Activated CD4-positive, CD25-positive, alpha-beta regulatory T cell treated with anti-CD3 and anti-CD28 coated beads, Interleukin-2, amount 50 U/mL, for 72 hours (primary cell): ENCODE measurements at places on chromosomes 12 and 14.

- DNase-seq: no peak
These were observed 6.9 kb downstream of the FAM186B start for GRCh38 chr12:49598527-49598926.

DNA sequence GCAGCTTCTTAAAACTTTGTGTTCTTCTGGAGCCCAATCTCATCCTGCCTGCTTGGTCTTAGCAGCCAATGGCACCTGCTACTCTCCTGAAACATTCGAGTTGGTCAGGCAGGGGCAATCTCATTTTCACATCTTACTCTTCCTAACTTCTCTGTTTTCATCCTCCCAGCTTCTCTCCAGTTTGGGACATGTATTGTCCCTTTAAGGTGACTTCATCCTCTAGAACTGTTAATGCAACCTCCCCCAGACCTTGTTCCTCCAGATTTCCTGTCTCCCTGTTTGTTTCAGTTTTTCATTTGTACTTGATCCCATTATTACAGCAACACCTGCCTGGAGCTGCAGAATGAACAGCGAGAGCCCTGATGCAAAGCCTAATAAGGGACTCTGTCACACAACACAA lies 31.3 kb downstream of the SERPINA11 start:
- no peak for DNase-seq

DNA sequence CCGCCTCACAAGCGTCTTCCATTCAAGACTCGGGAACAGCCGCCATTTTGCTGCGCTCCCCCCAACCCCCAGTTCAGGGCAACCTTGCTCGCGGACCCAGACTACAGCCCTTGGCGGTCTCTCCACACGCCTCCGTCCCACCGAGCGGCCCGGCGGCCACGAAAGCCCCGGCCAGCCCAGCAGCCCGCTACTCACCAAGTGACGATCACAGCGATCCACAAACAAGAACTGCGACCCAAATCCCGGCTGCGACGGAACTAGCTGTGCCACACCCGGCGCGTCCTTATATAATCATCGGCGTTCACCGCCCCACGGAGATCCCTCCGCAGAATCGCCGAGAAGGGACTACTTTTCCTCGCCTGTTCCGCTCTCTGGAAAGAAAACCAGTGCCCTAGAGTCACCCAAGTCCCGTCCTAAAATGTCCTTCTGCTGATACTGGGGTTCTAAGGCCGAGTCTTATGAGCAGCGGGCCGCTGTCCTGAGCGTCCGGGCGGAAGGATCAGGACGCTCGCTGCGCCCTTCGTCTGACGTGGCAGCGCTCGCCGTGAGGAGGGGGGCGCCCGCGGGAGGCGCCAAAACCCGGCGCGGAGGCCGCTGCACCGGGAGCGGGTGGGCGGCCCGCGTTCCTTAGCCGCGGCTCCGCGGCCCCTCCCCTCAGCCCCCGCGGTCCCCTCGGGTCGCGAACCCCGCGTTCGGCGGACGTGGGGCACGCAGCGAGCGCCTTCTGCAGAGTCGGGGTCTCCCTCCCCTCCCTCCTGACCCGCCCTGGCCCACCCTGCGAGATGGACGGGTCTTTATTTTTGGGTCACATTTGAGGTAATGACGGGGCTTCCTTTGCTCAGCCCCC lies at the start of gene UBC:
Gene UBC (minus strand): TSS at position 259 of the 847 bp plus-strand sequence. CDS start 879 bp downstream, outside the sequence.
- peak; percentile 88 for DNase-seq

- no peak for DNase-seq
These were observed 1.2 kb downstream of the ADAMTS20 start for GRCh38 chr12:43550831-43551271.

GRCh38 chr14:20512177-20512905 lies 7.0 kb downstream of the RNASE10 start:
- no peak for DNase-seq
